ENCODE measurements at places on chromosomes 4 and X.
A peak's percentile ranks its signal among the peaks of the same experiment; 100 is the strongest.

GRCh38 chrX:46117234-46117633 is 428.0 kb downstream of the ZNF674 start:
- DNase-seq = no peak

- peak; percentile 66 for DNase-seq
These were observed 11.8 kb upstream of the ZCCHC13 start for GRCh38 chrX:74291964-74292807.

DNA sequence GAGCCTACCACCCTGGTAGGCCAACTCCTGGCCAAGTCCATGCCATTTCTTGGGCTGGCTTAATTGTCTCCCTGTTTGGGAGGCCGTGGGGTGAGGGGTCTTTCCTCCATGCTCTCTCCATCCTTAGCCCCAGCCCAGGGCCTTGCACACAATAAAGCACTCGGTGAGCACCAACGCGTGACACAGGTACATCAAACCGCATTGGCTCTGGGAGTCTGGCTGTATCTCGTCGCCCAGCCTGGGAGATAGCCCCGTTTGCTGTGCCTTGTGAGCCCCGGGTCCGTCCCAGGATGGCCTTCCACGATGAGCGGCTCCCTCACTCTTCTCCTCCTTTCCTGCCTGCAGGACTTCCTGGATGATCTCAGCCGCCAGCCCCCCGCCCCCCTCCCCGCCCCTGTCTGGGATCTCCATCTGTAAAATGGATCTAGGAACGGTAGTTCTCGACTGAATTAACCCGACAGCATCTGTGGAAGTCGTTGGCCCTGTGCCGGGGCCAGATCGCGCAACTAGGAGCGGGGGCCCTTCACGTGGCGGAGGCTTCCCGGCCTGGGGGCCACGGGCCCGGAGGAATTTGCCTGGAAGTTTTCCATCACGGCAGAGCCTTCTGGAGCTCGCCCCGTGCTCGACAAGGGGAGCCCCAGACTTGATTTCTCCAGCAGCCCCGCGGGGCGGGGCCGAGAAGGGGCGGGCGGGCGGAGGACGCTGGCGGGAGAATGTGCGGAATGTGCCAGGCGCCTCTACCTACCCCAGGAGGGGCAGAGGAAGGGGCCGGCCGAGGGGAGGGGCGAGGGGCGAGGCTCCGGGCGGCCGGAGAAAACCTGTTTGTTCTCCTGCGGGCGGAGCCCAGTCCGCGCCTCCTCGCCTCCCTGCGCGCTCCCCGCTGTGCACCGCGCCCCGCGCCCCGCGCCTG is at the start of gene ZNF185:
ZNF185 (plus strand) TSS at position 846 of the 910 bp plus-strand sequence. CDS start 16,423 bp downstream, outside the sequence.
- no peak for DNase-seq

- no peak for DNase-seq
These were observed 239.9 kb downstream of the PCDH10 start for GRCh38 chr4:133389029-133389428.

DNA sequence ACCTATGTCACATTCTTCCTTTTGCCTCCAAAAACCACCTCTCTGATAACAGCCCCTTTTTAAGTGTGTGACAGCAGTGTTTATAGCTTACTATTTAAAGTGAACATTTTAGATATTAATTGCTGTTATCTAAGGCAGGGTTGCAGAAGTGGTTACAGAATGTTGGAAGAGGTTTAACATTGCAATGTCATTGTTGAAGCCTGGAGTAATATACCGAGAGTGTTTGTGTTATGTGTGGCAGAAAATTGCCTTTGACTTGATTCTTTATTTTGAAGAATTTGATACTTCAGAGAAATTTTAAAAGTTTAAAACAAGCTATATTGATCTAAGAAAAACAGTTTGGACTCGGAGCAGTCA is 37.1 kb downstream of the SMARCAD1 start:
- no peak for DNase-seq

DNA sequence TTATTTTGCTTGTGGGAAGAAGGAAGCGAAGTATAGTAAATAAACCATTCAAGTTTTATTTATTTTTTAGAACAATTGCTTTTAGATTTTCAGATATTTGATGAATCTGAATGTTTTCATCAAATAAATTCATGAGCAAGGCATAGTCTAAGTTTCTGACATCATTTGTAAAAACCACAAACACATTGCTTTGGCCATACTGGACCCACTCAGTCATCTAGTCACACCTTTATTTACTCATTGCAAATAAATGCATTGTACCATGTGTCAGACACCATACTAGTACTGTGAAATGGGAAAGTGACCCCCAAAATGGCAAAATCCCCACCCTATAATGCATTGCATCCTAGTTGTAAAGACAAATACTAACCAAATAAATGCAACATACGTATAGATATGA is 449.1 kb upstream of the SMIM31 start:
- DNase-seq = no peak

DNA sequence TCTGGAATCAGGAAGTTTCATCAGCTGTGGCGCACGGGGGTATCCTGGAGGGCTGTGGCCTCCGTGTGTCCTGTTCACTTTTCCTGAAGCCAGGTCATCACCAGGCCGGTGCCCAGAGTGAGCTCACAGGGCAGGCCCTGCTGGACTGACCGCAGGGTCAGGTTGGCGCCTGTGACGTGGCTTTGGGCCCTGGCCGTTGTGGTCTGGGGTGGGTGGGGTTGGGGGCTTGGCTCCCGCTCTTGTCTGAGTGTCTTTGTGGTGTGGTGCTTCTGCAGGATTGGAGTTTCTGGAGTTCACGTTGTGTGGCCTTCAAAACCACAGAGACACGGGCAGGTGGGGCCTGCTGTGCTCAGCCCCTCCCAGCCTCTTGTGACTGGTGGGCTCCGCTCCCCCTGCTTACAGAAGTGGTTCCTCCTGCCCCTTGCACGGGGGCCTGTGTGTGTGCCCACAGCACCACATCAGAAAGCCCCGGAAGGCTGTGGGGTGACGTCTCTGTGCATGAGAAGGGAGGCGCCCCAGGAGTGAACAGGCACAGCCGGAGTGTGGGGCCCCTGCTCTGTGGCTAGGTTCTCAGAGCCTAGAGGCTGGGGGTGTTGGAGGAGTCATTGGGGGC is 9.5 kb downstream of the RGS12 start:
- DNase-seq = no peak

DNA sequence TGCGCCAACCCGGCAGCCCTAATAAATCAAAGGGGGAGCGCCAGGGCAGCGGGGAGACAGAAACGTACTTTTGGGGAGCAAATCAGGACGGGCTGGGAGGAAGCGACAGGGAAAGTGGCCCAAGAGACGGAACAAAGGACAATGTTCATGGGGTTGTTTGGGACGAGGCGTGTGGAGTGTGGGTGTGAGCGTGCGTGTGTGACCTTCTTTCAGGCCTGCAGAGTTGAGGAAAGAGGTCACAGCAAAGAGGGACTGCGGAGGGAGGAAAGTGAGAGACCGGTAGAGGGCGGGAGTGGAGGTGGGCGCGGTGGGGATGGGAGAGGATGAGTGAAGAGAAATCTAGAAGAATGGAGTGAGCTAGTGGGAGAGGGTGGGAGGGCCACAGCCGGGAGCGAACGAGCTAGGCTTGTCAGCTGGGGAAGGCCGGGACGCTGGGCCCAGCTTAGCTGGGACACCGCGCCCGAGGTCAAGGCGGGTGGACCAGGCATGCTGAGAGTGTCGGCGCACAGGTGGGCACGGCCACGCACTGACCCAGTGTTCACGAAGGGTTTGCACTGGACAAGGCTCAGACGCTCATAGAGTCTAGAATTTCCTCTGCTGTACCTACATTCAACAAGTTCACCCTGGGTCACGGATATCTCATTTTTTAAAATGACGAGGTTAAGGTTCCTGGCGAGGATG is 14.7 kb upstream of the PITX2 start:
- DNase-seq = no peak

GRCh38 chr4:76982638-76983584 is 33.4 kb downstream of the SEPTIN11 start:
- no peak for DNase-seq

DNA sequence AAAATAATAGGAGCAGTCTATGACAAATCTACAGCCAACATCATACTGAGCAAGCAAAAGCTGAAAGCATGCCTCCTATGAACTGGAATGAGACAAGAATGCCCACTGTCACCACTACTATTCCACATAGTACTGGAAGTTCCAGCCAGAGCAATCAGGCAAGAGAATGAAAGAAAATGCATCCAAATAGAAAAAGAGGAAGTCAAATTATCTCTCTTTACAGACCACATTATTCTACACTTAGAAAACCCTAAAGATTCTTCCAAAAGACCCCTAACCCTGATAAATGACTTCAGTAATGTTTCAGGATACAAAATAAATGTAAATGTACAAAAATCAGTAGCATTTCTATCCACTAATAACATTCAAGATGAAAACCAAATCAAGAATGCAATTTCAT is 249.0 kb downstream of the STK32B start:
- DNase-seq = no peak

GRCh38 chrX:111264385-111264784 is 5.9 kb downstream of the CAPN6 start:
- no peak for DNase-seq

DNA sequence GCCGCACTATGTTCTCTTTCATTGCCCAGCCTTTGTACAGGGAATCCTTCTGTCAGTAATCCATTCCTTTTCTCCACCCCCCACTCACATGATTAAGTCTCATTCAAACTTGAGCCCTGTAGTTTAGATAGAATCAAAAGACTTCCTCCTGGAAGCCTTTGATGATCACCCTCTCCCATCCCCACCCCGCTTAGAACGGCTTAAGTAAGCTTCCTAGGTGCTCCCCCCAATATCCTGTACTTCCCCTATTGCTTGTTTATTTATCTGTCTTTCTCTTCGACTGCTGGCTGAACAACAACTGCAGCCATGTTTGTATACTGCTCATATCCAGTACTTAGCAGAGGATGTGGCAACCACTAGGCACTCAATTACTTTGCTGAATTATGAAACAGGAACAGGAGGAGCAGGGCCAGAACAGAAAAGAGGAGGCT is 38.5 kb upstream of the GPC3 start:
- DNase-seq = no peak

- no peak for DNase-seq
These were observed 15.5 kb downstream of the COX18 start for GRCh38 chr4:73053974-73054480.

DNA sequence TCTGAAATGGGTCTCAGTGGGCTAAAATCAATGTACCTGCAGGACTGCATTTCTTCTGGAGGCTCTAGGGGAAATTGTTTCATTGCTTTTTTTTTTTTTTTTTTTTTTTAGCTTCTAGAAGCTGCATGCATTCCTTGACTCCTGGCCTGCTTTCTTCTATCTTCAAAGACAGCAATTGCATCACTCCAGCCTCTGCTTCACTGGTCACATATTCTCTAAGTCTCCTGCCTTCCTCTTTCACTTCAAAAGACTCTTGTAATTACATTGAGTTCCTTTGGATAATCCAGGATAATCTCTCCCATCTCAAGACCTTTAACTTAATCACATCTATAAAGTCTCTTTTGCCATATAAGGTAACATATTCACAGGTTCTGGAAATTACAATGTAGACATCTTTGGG is 11.3 kb upstream of the PCYT1B start:
- DNase-seq = no peak

GRCh38 chr4:109214622-109215301 is 87.7 kb downstream of the COL25A1 start:
- DNase-seq = no peak

DNA sequence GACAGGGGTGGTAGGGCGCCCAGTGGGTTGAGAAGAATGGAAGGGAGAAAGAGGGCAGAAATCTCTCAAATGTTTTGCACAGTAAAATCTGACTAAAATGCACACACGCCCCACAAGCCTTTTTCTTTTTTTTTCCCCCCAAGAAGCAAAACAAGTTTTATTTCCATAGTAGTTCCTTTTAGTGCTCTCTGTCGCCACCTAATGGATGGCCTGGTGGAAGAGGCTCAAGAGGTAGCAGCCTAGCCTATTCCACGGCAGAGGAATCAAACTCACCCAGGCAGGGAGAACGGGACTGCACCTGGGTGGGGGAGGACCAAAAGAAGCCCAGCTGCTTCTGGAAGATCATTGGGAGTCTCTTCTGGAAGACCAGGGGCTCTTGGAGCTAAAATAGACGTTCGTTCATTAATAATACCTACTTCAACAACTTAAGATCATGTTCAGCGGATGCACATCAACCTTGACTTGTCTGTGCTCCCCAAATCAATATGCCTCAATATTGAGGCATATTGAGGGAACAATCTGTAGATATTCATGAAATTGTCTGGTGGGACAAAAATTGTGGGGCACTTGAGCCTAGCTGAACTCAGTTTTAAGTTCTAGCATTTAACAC is 31.6 kb upstream of the IRAK1 start:
- peak; percentile 12 for DNase-seq

GRCh38 chr4:147737623-147738022 is 5.7 kb downstream of the ARHGAP10 start:
- no peak for DNase-seq

All from amniotic stem cell (primary cell).